GM23338 (cell line): ENCODE measurements at places on chromosomes 1 and 21. TPM values are rescaled to one million over a fixed set of nuclear protein-coding genes. Genes with fewer than 3 reads are reported as not detected.

Gene OPTC
- 1.0 TPM in 1 of 2 replicates, not detected in the other for total RNA-seq

DNA sequence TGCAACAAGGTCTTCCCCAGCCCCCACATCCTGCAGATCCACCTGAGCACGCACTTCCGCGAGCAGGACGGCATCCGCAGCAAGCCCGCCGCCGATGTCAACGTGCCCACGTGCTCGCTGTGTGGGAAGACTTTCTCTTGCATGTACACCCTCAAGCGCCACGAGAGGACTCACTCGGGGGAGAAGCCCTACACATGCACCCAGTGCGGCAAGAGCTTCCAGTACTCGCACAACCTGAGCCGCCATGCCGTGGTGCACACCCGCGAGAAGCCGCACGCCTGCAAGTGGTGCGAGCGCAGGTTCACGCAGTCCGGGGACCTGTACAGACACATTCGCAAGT, 3.8 kb downstream of the ZBTB18 start:
- H3K27ac ChIP-seq, result no peak overlapping the region
- no peak for DNase-seq
- peaks cover 8% of the 10 kb centered on the region for H3K27me3 ChIP-seq
- peaks cover 37% of the 10 kb centered on the region for H3K4me1 ChIP-seq
- H3K36me3 ChIP-seq, result no peaks in the 10 kb centered on the region

DNA sequence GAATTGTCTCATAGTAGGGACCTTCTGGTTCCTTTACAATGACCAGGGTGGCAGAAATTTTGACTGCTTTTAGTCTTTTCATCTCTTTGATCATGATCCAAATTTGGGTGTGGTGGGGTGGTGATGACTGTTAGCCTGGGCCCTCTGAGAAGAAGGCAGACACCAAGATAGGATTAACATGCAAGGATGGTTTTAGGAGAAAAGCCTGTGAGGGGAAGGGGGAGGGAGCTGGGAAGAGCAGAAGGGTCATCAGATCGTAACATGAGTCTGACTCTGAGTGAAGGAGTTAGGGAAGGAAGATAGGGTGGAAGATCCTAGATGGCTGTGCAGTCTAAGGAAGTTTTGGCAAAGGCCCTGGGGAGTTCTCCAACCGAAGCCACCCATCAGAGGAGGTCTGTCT, 28.5 kb upstream of the CAMSAP2 start:
- DNase-seq, result no peak
- H3K27ac ChIP-seq, result no peak overlapping the region
- H3K4me3 ChIP-seq, result no peak overlapping the region
- no peaks in the 10 kb centered on the region for H3K27me3 ChIP-seq
- H3K4me1 ChIP-seq, result no peaks in the 10 kb centered on the region

GRCh38 chr1:18121072-18121820, 13.6 kb downstream of the IGSF21 start:
- no peaks in the 10 kb centered on the region for H3K27me3 ChIP-seq
- peaks cover 20% of the 10 kb centered on the region for H3K4me1 ChIP-seq
- no peak overlapping the region for H3K4me3 ChIP-seq
- DNase-seq, result no peak
- no peak overlapping the region for H3K27ac ChIP-seq

Gene MSTO1
- 25.9 and 35.4 TPM in 2 replicates for total RNA-seq

Gene FAM177B
- not detected in 2 replicates for total RNA-seq

Gene PRKACB
- 28.0 and 30.8 TPM in 2 replicates for total RNA-seq

DNA sequence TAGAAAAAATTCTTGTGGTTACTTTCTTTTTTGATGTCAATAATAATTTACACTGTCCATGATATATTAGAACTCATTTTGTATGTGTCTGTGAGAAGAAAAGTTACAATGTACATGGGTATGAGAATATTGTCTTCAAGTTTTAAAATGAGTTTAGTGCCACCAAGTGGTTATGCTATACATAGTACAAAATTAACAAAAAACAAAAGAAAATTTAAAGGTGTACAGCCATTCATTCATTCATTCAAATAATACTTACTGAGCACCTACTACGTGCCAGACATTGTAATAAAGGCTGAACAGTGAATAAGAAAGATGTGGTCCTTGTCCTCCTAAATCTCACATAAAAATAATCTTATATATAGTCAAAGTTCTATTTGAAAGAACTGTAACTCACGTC, 27.7 kb downstream of the UCHL5 start:
- no peaks in the 10 kb centered on the region for H3K4me1 ChIP-seq
- no peaks in the 10 kb centered on the region for H3K36me3 ChIP-seq
- no peak overlapping the region for H3K4me3 ChIP-seq
- no peak for DNase-seq

Gene SLC9C2
- total RNA-seq, result 1.1 TPM in 1 of 2 replicates, not detected in the other

DNA sequence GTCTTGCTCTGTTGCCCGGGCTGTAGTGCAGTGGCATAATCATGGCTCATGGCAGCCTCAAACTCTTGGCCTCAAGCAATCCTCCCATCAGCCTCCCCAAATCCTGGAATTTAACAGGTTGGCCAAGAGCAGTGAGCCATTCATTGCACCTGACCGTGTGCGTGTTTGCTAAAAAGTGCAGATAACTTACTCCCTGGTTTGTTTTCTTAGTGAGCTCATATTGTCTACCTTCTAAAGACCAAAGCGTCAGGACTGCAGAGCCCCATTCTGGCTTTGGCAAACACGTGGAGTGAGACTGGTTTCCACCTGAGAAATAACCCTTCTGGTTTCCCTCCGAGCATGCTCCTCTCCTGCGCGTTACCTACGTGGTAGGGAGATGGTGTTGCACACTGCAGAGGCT, 32.2 kb upstream of the CA6 start:
- H3K4me1 ChIP-seq, result peaks cover 27% of the 10 kb centered on the region
- no peak overlapping the region for H3K27ac ChIP-seq
- H3K36me3 ChIP-seq, result no peaks in the 10 kb centered on the region
- DNase-seq, result no peak
- H3K27me3 ChIP-seq, result no peaks in the 10 kb centered on the region

GRCh38 chr1:169495046-169495775, 9.5 kb upstream of the SLC19A2 start:
- no peak overlapping the region for H3K27ac ChIP-seq
- no peak for DNase-seq
- H3K27me3 ChIP-seq, result no peaks in the 10 kb centered on the region
- H3K36me3 ChIP-seq, result no peaks in the 10 kb centered on the region

DNA sequence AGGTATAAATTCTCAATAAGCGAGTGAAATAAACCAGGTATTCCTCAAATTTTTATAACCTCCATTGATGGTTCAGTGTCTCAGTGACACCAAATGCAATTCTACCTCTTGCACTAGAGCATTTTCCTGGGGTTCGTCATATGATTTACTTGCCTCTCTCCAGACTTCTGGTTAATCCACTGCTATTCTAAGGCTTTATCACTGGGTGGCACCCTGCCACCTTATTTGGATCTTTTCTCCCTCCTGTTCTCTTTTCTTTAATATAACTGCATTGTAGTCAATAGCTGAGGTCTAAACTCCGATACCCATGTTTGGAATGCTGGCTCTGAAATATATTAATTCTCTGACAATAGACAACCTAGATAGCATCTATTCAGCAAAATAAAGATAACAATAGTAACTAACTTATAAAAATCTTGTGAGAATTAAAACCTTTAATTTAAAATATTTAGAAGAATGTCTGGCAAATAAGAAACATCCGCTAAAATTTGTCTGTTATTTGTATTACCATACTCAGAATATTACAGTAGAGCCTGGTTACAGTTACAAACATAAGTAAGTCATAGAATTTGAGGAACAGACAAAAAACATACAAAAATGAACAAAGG, 436.4 kb downstream of the PLA2G4A start:
- H3K27ac ChIP-seq, result no peak overlapping the region
- H3K4me3 ChIP-seq, result no peak overlapping the region
- DNase-seq, result peak; percentile 77
- no peaks in the 10 kb centered on the region for H3K36me3 ChIP-seq
- H3K27me3 ChIP-seq, result no peaks in the 10 kb centered on the region

Gene CHI3L1
- total RNA-seq, result 0.76 TPM in 1 of 2 replicates, not detected in the other

DNA sequence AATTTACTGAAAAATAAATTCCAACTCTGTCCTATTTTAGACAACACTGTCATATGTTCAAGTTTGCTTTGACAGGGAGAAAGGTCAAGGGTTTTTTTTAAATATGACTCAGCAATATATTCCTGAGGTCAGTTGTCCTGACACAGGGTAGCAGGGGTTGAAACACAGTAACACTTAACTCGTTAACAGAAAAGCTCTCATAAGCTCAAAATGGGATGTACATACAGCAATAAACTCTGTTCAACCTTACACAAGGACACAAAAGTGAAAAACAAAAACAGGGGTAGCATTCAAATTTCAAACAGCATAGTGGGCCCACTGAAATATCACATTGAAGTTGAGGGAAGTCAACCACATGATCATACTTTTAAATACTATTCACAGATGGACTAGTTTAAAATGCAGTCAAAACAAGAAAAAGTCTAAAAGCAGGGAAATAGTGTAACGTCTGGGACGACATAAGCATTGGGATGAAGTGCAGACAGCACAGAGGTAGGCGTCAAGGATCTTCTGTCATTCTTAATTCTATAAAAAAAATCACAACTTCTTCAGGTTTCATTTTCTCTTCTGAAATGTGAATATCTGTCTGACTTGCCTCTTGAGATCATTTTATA, 89.9 kb downstream of the SLC44A5 start:
- DNase-seq, result no peak
- no peaks in the 10 kb centered on the region for H3K36me3 ChIP-seq
- H3K27ac ChIP-seq, result no peak overlapping the region
- peaks cover 5% of the 10 kb centered on the region; the same call in 1 of the 2 replicates for H3K4me1 ChIP-seq
- no peaks in the 10 kb centered on the region for H3K27me3 ChIP-seq

- no peak overlapping the region for H3K4me3 ChIP-seq
- no peaks in the 10 kb centered on the region for H3K36me3 ChIP-seq
- H3K4me1 ChIP-seq, result no peaks in the 10 kb centered on the region
- no peak overlapping the region for H3K27ac ChIP-seq
These were observed 25.6 kb downstream of the PADI3 start for GRCh38 chr1:17274186-17275170.

Gene CTSS
- not detected in 2 replicates for total RNA-seq

Gene FCRL1
- not detected in 2 replicates for total RNA-seq

Gene STPG1
- total RNA-seq, result 6.5 and 8.2 TPM in 2 replicates

- no peak for DNase-seq
- H3K4me3 ChIP-seq, result no peak overlapping the region
- H3K36me3 ChIP-seq, result no peaks in the 10 kb centered on the region
- H3K27me3 ChIP-seq, result no peaks in the 10 kb centered on the region
- no peaks in the 10 kb centered on the region for H3K4me1 ChIP-seq
- H3K27ac ChIP-seq, result no peak overlapping the region
These were observed 187.7 kb upstream of the EDN2 start for GRCh38 chr1:41672173-41672572.

Gene CHODL
- 0.35 and 1.6 TPM in 2 replicates for total RNA-seq

DNA sequence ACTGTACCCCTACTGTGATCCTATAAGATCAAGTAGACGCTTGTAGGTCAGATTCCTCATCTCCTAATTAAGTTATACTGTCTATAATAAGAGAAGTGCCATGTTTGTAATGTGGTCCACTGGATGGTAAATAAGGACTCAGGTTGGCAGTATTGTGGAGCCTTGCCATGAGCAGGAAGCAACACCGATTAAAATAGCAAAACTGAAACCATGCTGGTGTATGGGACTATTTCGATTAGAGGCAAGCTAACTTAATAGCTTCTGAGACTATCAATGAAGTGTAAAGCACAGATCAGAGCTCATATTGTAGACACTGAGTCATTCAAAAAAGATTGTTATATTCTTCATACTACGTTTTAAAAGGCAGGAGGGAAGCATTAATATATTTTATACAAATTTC, 348.8 kb downstream of the HHAT start:
- H3K27ac ChIP-seq, result no peak overlapping the region
- H3K36me3 ChIP-seq, result no peaks in the 10 kb centered on the region
- no peak for DNase-seq

Gene RCSD1
- 0.73 TPM in 1 of 2 replicates, not detected in the other for total RNA-seq

- H3K4me3 ChIP-seq, result no peak overlapping the region
- no peaks in the 10 kb centered on the region for H3K27me3 ChIP-seq
These were observed 624.4 kb upstream of the PLXNA2 start for GRCh38 chr1:208868554-208868953.

DNA sequence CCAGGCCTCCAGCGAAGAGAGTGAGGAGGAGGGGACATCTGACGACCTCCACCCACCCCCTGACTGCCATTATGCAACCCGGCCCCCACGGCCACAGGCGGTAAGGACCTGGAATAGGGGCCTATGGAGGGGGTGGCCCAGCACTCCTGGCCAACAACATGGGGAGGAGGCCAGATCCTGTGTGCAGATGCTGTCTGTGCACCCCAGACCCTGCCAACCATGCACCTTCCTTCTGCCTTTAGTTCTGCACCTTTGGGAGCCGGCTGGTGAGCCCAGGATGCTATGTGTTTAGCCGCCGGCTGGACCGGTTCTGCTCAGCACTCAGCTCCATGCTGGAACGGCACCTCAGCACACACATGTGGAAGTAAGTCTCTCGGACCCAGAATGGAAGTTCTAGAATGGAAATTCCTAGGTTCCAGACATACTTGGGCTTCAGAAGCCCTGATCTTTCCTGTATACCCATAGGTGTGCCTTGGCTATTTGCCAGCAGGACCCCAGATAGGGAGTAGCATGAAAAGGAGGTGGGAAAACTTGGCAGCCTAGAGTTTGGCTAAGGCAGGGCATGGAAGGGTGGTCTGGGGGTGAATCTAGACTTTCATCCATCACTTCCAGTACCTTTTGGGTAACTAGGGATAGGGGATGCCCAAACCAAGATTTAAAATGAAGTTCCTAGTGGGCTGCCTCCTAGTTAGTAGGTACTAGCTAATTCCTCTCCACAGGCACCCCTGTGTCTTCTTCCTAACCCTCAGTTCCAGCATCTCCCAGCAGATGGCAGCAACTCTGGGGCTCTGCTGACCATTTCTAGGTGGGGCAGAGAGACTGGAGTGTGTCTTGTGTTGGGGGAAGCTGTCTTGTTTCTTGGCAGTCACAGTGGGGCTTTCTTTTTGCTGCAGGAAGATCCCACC, 3.6 kb upstream of the CYB561D1 start:
- DNase-seq, result peak; percentile 76
- H3K4me1 ChIP-seq, result peaks cover 6% of the 10 kb centered on the region
- no peaks in the 10 kb centered on the region for H3K27me3 ChIP-seq
- no peaks in the 10 kb centered on the region for H3K36me3 ChIP-seq
- H3K27ac ChIP-seq, result no peak overlapping the region

DNA sequence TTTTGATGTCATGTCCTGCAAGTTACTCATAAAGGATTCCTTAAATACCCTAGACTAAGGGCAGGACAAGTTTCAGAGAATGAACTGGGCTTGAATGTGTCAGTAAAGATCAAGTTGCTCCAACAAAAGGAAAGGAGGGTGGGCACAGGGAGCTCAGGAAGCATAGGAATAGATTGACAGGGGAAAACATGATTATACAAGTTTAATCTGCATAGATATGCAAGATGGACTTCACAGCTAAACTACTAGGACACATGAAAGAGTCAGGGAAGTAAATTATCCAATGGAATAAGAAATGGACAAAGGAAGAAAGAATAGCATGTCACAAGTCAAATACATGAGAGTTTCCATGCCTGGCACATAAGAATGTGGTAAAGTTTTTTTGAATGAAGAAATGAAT, 203.9 kb upstream of the SAMSN1 start:
- DNase-seq, result no peak
- no peak overlapping the region for H3K4me3 ChIP-seq
- H3K36me3 ChIP-seq, result no peaks in the 10 kb centered on the region
- no peak overlapping the region for H3K27ac ChIP-seq
- no peaks in the 10 kb centered on the region for H3K4me1 ChIP-seq

Gene HPDL
- 60.7 and 82.1 TPM in 2 replicates for total RNA-seq

Gene RBM11
- 6.8 and 8.3 TPM in 2 replicates for total RNA-seq

- H3K27me3 ChIP-seq, result peaks cover 100% of the 10 kb centered on the region
- H3K27ac ChIP-seq, result no peak overlapping the region
- H3K4me1 ChIP-seq, result peaks cover 56% of the 10 kb centered on the region
- H3K36me3 ChIP-seq, result no peaks in the 10 kb centered on the region; the same call in 1 of the 2 replicates
These were observed 5.2 kb downstream of the TBX15 start for GRCh38 chr1:118982821-118983557.

Gene SLC45A1
- 2.2 and 2.3 TPM in 2 replicates for total RNA-seq

Gene ACKR1
- total RNA-seq, result not detected in 2 replicates

GRCh38 chr1:92903765-92904164, 57.5 kb downstream of the DIPK1A start:
- H3K27me3 ChIP-seq, result no peaks in the 10 kb centered on the region
- no peak for DNase-seq
- H3K27ac ChIP-seq, result no peak overlapping the region
- H3K36me3 ChIP-seq, result no peaks in the 10 kb centered on the region
